ENCODE measurements at places on chromosomes 11 and 22. TPM values are rescaled to one million over a fixed set of nuclear protein-coding genes. Genes with fewer than 3 reads are reported as not detected.

Gene ELF5
- not detected for total RNA-seq

Gene EML3
- 19.8 TPM for total RNA-seq

Gene KCNE3
- total RNA-seq = not detected

Gene THAP7
- total RNA-seq = 49.0 TPM

DNA sequence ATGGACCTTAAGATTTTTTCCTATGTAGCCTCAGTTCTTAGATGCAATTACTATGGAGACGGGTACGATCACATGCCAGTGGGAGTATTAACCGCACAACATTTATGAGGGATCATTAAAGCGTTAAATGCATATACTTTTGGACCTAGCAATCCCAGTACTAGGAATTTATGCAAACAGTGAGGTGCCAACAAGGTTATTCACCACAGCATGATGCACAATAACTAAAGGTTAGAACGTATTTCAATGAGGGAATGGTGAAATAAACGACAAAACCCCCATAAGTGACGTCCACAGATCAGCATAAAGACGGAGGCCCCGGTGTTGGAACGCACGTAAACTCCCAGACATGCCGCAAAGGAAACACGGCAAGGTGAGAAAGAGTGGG, 539 bp downstream of the SIRT3 start:
- peak overlapping the region; percentile 61 for H3K27ac ChIP-seq
- H3K27me3 ChIP-seq = no peaks in the 10 kb centered on the region
- no peak for DNase-seq
- H3K36me3 ChIP-seq = peaks cover 30% of the 10 kb centered on the region

DNA sequence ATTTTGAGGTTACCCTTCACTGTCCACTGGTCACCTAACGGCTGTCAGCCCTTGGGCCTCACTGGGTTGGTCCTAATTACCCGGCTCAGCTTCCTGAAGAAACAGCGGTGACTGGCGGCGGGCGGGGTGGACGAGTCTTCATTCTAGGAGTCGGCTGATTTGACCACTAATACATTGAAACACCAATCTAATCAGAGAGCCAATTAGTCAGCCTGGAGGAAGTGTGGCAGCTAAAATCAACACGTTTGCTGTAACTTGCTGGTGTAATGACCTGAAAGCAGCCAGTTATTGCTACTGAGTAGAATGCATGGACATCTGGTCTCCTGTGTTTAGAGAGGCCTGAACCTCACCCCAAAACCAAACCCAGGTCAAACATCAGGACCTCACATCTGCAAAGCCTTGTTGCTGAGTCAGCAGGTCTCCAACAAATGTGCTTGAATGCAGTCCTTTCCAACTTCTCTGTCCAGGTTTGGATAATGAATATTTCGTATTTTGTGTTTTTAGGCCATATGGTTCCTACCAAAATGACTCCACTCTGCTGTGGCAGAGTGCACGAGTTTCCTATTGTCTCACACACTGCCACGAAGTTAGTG, 496.4 kb downstream of the BRD1 start:
- no peak overlapping the region for H3K27ac ChIP-seq
- H3K4me3 ChIP-seq = no peak overlapping the region
- H3K36me3 ChIP-seq = no peaks in the 10 kb centered on the region

DNA sequence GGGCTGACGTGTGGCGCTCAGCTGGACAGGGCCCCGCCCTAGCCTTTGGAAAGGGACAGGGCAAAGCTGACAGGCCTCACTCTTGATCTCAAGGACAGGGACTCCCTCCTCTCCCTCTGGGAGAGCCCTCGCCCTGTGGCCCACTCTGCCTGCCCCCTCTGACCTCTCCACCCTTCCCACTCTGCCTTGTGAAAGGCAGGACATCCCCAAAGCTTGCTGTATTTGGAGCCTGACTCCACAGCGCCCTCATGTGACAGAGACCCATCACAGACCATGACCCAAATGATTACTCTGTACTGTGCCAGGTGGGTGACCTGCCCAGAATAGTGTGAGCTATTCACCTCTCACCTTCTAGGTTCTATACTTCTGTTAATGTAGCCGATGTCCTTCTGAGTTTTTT, 18.8 kb downstream of the P2RY2 start:
- H3K27ac ChIP-seq = no peak overlapping the region
- no peak for DNase-seq
- no peak overlapping the region for H3K4me3 ChIP-seq

- no peaks in the 10 kb centered on the region for H3K27me3 ChIP-seq
- H3K4me1 ChIP-seq = peaks cover 11% of the 10 kb centered on the region
- H3K27ac ChIP-seq = no peak overlapping the region
Measured at GRCh38 chr11:33747979-33748378, 11.8 kb upstream of the CD59 start.

- H3K4me1 ChIP-seq = peaks cover 17% of the 10 kb centered on the region
- peaks cover 34% of the 10 kb centered on the region for H3K36me3 ChIP-seq
- no peak for DNase-seq
- H3K27me3 ChIP-seq = no peaks in the 10 kb centered on the region
Measured at GRCh38 chr11:43360361-43361032, 1.8 kb downstream of the TTC17 start.

DNA sequence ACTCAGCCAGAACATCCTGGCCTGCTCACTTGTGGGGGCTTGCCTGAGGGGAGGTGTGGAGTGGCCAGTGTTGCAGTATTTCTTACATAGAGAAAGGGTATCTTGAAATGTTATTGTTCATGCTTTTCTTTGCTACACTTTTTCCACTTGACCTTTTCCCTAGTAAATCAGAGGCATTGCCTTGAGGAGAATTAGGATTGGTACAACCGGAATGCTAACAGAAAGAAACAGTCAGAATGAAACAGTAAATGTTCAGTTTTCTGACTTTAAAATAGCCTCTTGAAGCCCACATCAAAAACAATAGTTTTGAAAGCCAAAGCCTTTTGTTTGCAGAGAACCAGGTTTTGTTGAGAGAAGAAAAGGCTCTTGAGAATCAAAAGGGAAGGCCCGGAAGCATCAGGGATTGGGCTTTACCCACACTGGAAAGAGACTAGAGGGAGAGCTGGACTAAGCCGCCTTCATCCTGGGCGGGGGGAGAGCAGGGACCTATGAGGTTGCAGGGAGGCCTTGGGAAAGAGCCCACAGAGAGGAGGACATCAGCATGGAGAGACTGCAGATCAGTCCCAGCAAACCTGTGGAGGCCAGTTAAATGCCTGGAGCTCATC, 12.4 kb downstream of the ADM start:
- DNase-seq = no peak
- H3K4me3 ChIP-seq = no peak overlapping the region
- peaks cover 24% of the 10 kb centered on the region for H3K4me1 ChIP-seq
- H3K36me3 ChIP-seq = no peaks in the 10 kb centered on the region

GRCh38 chr22:44700456-44700855, 1.5 kb upstream of the PRR5 start:
- H3K27me3 ChIP-seq = peaks cover 4% of the 10 kb centered on the region
- no peak overlapping the region for H3K4me3 ChIP-seq
- no peak for DNase-seq

DNA sequence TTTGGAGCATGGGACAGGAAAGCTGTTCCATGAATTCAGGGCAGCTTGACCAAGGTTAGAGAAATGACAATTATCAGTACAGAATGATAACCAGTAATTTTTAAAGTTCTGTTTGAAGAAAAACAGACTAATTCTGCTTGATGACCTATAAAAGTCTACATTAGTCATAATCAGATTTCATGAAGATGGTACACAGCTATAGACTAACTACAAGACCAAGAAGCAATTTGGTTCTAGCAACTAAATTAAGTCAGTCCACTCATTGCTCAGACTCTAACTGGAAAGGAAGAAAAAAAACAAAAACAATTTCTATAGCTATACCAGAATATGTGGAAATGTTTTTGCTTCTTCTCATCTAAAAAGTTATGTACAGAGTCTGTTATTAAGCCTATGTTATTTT, 24.9 kb downstream of the MRTFA start:
- no peak overlapping the region for H3K4me3 ChIP-seq
- no peaks in the 10 kb centered on the region for H3K27me3 ChIP-seq
- H3K36me3 ChIP-seq = no peaks in the 10 kb centered on the region
- H3K27ac ChIP-seq = no peak overlapping the region
- DNase-seq = no peak

DNA sequence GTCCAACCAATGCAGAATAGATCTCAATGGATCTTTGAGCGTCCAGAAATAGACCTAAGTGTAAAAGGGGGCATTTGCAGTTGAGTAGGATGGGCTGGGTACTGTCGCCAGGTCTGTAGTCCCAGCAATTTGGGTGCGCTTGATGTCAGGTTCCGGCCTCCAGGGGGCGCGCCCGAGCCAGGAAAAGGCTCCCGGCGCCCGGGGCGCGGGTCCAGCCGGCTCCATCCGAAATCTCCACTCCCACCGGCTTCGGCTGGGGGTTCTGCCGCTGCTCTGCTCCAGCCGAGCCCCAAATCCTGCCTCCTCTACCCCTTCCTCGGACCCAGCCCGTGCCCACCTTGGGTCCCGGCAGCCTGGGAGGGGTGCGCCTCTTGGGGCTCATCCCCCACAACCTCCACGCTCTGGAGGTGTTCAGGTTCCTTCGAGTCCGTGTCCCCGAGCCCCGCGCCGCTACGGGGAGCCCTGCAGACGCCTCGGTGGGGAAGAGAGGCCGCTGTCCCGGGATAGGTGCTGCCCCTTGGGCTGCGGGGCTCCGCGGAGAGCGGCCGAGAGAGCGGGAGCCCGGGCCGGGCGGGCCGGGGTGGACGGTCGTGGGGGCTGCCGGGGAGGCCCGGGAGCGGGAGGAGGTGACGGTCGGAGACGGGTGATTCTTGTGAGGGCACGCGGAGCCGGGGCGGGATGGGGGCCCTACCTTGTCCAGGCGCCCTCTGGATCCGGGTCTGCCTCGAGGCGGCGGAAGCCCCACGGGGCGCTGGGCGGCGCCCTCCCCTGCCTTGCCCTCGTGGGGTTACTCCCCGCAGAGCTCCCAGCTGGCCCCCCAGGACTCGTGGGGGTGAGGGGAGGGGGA, 13.0 kb upstream of the CYB5R3 start:
- H3K4me1 ChIP-seq = peaks cover 7% of the 10 kb centered on the region
- H3K4me3 ChIP-seq = peak overlapping the region; percentile 36
- H3K27ac ChIP-seq = no peak overlapping the region
- H3K36me3 ChIP-seq = no peaks in the 10 kb centered on the region
- no peaks in the 10 kb centered on the region for H3K27me3 ChIP-seq

DNA sequence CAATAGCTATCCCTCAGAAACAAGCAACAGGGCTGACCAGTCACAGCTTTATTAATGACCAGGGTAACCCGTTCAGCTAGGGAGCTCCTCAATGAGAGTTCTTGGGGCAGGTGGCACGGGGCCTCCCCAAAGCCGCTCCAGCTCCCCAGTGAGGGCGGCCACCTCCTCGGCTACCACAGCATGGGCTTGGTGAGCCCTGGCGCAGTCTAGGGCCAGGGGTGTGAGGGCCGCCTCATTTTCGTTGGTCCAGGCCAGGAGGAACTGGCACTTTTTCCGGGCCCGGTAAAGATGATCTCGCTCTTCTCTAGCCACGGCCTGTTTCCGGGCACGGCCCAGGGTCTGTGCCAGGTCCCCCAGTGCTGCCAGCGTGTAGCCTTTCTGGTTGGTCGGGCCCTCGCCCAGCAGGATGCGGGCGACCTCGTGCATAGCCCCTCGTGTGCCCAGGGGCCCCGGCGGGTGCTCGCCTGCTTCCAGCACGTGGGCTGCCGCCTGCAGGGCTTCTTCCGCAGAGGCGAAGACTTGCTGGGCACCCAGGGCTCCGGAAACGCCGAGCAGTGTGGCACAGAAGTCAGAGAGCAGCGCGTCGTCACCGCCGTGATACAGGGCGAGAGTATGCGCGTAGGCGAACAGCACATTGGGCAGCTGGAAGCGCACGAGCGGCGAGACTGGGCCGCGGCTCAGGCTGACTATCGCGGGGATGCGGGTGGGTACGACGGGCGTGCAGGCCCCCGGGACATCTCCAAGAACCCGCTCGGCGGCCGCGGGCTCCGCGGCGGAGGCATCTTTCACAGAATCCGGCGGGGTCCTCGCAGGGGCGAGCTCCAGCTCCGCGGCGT, 913 bp downstream of the ZNHIT2 start:
- H3K36me3 ChIP-seq = peaks cover 61% of the 10 kb centered on the region
- peaks cover 33% of the 10 kb centered on the region for H3K4me1 ChIP-seq
- H3K27me3 ChIP-seq = peaks cover 14% of the 10 kb centered on the region
- H3K27ac ChIP-seq = peak overlapping the region; percentile 4
- DNase-seq = peak; percentile 67

GRCh38 chr22:26234296-26234695, 65.0 kb downstream of the SEZ6L start:
- H3K27ac ChIP-seq = no peak overlapping the region
- H3K36me3 ChIP-seq = no peaks in the 10 kb centered on the region
- H3K27me3 ChIP-seq = peaks cover 53% of the 10 kb centered on the region
- no peak for DNase-seq
- no peak overlapping the region for H3K4me3 ChIP-seq
- no peaks in the 10 kb centered on the region for H3K4me1 ChIP-seq

- peak overlapping the region; percentile 39 for H3K4me3 ChIP-seq
- H3K27me3 ChIP-seq = peaks cover 5% of the 10 kb centered on the region
- H3K27ac ChIP-seq = no peak overlapping the region
- no peak for DNase-seq
- peaks cover 39% of the 10 kb centered on the region for H3K4me1 ChIP-seq
- no peaks in the 10 kb centered on the region for H3K36me3 ChIP-seq
Measured at GRCh38 chr22:37802310-37803194, 5.2 kb upstream of the GCAT start.
